ENCODE measurements at places on chromosomes 4 and X.

DNA sequence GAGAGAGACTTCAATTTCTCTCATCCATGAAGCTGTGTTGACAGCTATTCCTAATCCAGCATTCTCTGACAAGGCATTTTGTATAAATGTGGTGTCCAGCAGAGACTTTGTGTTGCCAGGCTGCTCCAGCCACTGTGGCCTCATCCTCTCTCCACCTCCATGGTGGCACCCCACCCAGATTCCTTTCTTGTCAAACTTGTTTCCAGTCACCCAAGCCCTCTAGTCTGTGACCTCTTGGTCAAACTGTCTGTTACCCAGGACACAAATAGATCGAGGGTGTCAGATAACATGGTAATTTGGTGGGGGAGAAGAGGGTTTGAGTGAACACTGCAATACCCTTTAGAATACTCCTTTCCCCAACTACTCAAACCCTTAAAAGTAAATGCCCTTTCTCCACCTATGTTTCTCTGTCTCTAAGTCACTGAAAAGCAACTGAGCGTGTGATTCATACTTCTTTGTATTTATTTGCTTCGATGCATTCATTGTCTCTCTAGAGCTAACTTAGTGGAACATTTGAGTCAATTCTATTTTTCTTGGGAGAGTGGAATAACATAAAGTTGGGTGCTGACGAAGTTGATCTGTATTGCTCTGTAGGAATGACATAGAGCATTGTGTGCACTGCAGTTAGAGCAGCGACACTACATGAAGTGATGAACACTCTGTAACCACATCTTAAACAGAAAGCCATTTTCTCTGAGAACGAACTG is 13.7 kb downstream of the PITX2 start:
- no peak for DNase-seq

- DNase-seq = no peak
Observed at GRCh38 chrX:23548164-23548563, 119.1 kb upstream of the PRDX4 start.

DNA sequence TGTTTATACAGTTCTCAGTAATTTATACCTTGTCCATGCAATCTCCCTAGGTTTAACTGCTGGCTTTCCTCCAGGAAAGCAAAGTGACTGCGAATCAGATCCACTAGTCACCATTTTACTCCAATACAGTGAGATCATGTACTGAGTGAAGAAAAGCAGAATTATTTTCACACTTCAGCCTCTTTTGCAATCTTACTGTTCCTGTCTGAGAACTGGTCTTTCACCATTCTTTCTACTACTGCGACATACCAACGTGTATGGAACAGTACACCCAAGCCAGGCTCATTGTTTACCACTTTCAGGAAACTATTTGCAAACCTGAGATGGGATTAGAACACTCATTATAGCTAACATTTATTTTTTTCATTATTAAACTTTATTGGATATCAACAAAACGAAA is 8.0 kb upstream of the MSL3 start:
- DNase-seq = no peak

DNA sequence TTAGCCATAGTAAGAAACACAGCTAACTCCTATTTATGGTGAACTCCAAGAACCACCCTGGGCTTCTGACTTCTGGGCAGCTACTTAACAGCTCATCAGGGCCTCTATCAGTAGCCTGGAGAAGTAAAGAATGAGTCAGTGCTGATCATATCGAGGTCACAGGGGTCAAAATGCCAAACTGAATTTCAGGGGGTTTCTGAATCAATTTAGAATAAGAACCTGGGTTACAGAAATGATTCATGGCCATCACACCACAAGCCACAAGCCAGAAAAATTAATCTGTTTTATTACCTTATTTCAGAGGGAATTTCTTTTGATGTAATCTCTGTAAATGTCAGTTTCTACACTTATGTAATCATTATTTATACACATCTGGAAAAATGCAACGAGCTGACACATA is 64.4 kb downstream of the CHST7 start:
- no peak for DNase-seq

- DNase-seq = no peak
Observed at GRCh38 chrX:92232182-92232581, 453.0 kb downstream of the PCDH11X start.

DNA sequence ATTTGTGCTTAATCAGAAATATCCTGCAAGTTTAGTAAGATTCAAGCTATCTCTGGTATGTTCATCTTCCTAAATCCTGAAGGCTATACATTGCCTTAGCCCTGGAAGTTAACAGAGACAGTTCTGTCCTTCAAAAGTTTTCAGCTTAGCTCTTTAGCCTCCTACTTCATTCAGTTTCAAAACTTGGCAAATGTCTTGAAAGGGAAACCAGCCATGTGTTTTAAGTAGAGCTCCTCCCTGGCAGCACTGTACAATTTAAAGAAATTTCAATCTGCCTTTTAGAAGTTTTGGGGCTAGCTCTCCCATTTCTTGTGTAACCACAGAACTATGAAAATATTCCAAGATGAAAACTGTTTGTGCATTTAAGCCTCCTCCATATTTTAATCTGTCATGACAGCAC is 47.0 kb downstream of the FANCB start:
- DNase-seq = no peak

GRCh38 chrX:136453771-136454170 is 34.0 kb upstream of the BRS3 start:
- DNase-seq = no peak

DNA sequence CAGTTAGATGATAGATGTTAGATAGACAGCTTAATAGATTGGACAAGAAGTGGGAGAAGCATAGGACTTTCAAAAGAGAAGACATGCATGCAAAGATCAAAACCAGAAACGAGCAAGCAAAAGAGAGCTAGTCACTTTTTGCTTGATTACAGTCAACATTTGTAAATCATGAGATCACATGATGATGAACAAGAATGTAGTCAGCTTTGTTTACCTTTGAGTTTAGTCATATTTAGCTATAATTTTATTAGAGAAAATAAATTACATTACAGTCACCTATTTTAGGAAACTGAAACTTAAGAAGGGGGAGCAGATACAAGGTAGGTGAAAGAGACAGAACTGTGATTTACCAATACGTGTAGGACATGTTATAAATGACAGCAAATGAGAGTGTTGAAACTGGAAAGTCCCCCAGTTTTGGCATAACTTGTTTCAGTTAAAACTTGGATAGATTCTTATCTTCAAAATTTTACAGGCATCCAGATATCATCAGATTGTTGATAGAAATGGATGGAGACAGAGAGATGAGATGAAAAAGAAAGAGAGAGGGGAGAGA is 1083.1 kb upstream of the PCDH10 start:
- no peak for DNase-seq

DNA sequence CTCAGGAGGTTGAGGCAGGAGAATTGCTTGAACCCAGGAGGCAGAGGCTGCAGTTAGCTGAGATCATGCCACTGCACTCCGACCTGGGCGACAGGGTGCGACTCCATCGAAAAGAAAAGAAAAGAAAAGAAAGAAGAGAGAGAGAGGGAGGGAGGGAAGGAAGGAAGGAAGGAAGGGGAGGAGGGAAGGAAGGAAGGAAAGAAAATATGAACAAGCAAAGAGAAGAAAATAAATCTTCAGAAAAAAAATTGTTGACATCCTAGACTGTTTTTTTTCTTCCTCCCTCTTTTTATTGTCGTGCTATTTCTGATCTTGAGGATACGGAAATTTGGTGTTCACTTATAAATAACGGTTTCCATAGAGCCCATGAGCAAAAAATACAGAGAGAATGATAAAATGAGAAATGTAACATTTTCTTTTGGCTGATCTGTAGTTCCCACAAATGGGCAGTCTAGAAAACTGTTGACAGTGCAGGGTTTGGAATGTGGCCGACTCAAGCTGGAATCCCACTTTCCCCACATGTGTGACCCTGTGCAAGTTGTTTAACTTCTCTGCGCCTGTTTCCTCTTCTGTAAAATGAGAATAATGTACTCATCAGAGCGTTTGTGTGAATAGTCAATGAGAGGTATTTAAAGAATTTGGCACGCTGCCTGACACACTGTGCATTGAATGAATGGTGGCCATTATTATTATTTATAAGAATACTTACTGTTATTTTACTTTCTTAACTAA is 19.4 kb downstream of the SORBS2 start:
- DNase-seq = no peak

GRCh38 chr4:150212927-150213326 is 134.7 kb downstream of the DCLK2 start:
- DNase-seq = no peak

DNA sequence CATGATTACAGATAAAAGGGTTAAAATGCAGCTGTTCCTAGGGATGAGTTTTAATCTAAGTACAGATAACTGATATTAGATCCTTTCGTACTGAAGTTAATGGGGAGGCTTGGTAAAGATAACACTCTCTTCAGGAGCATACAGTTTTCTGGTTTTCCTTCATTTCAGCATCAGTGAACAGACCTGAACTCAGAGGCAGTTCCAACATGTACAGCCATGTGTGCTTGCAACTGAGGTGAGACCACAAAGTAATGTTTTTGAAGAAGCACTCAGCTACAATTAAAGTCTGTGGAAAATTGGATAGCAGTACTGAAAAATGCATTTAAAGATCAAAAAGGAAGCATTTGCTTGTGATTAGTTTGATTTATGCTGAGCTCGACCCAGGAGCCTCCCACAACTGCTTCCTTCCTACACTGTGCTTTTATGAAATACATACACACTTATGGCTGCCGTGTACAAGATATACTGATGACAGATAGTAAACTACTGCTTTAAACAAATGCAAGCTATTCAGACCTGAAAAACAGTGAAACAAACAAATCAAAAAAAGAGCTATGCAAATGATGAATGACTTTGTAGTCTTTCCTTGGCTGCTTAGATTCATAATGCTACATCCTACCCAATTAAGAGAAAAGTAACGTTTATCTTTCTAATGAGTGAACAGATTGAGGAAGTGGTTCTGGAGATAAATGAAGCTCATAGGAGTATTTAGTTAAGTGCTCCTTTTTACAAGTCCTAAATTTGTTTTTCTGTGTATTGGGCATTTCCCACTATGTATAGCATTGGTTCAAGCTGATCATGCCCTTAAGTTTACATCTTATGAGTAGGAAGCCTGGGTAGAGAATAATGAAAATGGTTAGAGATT is 68.4 kb downstream of the PDLIM5 start:
- DNase-seq = no peak

- DNase-seq = no peak
Observed at GRCh38 chr4:127036296-127036695, 596.5 kb upstream of the INTU start.

DNA sequence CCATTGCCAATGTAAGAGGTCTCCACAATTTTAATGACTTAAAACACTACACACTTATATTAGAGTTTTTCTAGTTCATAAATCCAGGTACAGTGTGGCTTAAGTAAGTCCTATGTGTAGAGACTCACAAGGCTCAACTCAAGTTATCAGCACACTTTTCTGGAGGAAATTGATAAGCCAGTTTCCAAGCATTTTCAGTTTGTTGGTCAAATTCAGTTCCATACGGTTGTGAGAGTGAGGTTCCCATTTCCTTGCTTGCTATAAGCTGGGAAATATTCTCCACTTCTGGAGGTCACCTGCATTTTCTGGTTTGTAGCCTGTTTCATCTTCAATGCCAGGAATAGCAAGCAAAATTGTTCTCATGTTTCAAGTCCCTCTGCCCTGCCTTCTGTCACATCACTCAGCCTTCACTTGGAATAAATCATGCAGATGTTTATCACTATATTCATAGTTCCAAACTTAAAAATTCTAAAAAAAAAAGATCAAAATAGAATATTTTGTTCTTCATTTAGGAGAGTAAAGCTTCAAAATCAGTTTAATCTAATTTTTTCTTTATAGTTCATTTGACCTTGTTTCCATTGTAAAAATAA is 1137.5 kb upstream of the INTU start:
- no peak for DNase-seq

DNA sequence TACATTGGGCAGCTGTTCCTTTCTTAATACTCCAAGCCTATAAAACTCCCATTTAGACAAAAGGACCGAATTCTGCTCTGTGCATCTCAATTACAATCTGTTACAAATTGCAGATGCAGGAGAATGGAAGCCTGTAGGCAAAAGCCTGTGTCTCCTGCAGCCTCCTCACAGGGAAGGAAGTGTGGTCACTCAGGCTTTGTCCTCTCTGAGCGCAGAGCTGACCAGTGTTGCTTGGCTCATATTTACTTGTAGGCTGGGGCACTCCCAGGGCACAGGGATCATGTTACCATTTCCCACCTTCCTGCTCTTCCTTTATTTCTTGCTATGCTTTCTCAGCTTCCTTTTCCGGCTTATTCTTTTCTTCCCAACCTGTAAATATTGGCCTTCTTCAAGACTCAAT is 15.7 kb downstream of the SUPT20HL2 start:
- DNase-seq = no peak

- DNase-seq = no peak
Observed at GRCh38 chrX:48909703-48910294, 1.6 kb downstream of the SLC35A2 start.

- no peak for DNase-seq
Observed at GRCh38 chrX:38891641-38892413, 90.6 kb downstream of the MID1IP1 start.

DNA sequence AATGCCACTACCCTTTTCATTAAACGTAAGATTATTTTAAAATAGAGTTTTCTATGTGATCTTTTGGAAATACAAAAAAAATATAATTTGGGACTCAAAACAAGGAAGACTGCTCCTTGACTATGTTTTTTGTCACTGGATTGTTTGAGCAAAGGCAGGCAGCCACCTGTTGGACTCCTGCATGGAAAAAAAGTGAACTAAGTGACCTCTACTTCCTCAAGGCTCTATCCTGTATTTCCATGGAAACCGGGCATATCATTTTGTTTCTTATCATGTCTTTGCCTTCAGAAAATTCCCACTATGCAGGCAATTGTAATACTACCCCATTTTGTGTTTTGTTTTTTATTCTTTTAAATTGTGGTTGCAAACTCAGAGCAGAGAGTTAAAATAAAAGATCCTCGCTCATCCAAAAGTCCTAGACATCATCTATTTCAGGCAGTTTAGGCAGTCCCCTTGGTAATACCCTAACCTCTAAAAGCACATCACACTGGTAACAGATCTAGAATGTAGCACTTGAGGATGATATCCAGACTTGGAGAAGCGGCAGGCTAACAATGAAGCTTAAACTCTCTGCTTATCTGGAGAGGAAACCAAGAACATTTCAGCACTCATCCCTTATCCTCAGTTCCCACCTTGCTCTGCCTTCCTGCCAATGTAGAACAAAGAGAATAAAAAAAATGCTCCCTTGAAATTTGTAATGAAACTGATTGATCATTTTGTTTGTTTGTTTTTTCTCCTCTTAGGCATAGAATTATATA is 165.7 kb downstream of the BANK1 start:
- no peak for DNase-seq

- no peak for DNase-seq
Observed at GRCh38 chrX:106898462-106898861, 4.7 kb downstream of the RIPPLY1 start.

GRCh38 chrX:150262456-150262855 is 100.7 kb upstream of the MAMLD1 start:
- DNase-seq = no peak

- DNase-seq = no peak
Observed at GRCh38 chr4:115279330-115279729, 165.9 kb upstream of the NDST4 start.

- no peak for DNase-seq
Observed at GRCh38 chrX:39716401-39716800, 381.4 kb downstream of the BCOR start.
